A549 treated with GW870086 at 1 μM for 4 hours (cell line): ENCODE measurements at places on chromosomes 7 and 10. TPM values are rescaled to one million over a fixed set of nuclear protein-coding genes. Genes with fewer than 3 reads are reported as not detected.

BTBD16 gene
- 0.48 to 1.7 TPM (median 0.81 TPM) in 5 replicates for total RNA-seq

CACNA2D1 gene
- 4.4 to 10.4 TPM (median 7.6 TPM) in 5 replicates for total RNA-seq

SLIT1 gene
- total RNA-seq = 0.03 to 0.17 TPM (median 0.09 TPM) in 4 of 5 replicates, not detected in the other

EVX1 gene
- total RNA-seq = 0.09 to 0.27 TPM (median 0.11 TPM) in 5 replicates

FOXI2 gene
- total RNA-seq = not detected in 5 replicates

PTN gene
- total RNA-seq = not detected in 5 replicates

ARHGEF35 gene
- 0.25 to 0.49 TPM (median 0.33 TPM) in 5 replicates for total RNA-seq

CCDC7 gene
- total RNA-seq = 0.45 to 1.0 TPM (median 0.75 TPM) in 5 replicates

MOGAT3 gene
- not detected in 5 replicates for total RNA-seq

EXOC6 gene
- total RNA-seq = 14.9 to 20.7 TPM (median 15.8 TPM) in 5 replicates

PNLIPRP3 gene
- total RNA-seq = not detected in 5 replicates

MMD2 gene
- not detected in 5 replicates for total RNA-seq

FFAR4 gene
- total RNA-seq = 0.11 to 0.30 TPM (median 0.16 TPM) in 5 replicates

MACC1 gene
- total RNA-seq = not detected in 5 replicates

NKX2-3 gene
- total RNA-seq = 0.07 to 0.08 TPM (median 0.08 TPM) in 3 of 5 replicates, not detected in the others

CYP3A5 gene
- total RNA-seq = 0.91 to 1.6 TPM (median 1.4 TPM) in 5 replicates

COL1A2 gene
- total RNA-seq = not detected in 5 replicates

GPRIN2 gene
- total RNA-seq = 30.6 to 40.9 TPM (median 37.8 TPM) in 5 replicates

EMX2 gene
- not detected in 5 replicates for total RNA-seq

SFMBT2 gene
- total RNA-seq = 7.3 to 11.2 TPM (median 9.2 TPM) in 5 replicates

C1QL3 gene
- total RNA-seq = not detected in 5 replicates

CTAGE6 gene
- not detected in 5 replicates for total RNA-seq

TNRC18 gene
- total RNA-seq = 33.6 to 48.2 TPM (median 43.9 TPM) in 5 replicates

SLC26A5 gene
- total RNA-seq = not detected in 5 replicates

HTR7 gene
- total RNA-seq = 0.09 to 0.15 TPM (median 0.13 TPM) in 4 of 5 replicates, not detected in the other

CXCL12 gene
- 0.10 to 0.27 TPM (median 0.15 TPM) in 4 of 5 replicates, not detected in the other for total RNA-seq

SPDYE2B gene
- total RNA-seq = not detected in 5 replicates

ODAD2 gene
- total RNA-seq = not detected in 5 replicates

PDZD7 gene
- 0.67 to 1.3 TPM (median 0.90 TPM) in 5 replicates for total RNA-seq

SMO gene
- total RNA-seq = 11.5 to 16.2 TPM (median 13.6 TPM) in 5 replicates

KDM7A gene
- total RNA-seq = 2.1 to 3.1 TPM (median 2.5 TPM) in 5 replicates

CYP2C19 gene
- total RNA-seq = 0.05 TPM in 1 of 5 replicates, not detected in the others

SUV39H2 gene
- total RNA-seq = 18.9 to 23.0 TPM (median 20.8 TPM) in 5 replicates

OAT gene
- total RNA-seq = 65.5 to 92.8 TPM (median 74.5 TPM) in 5 replicates

LIPJ gene
- not detected in 5 replicates for total RNA-seq

CYP3A4 gene
- total RNA-seq = 0.06 to 0.09 TPM in 2 of 5 replicates, not detected in the others

BAIAP2L1 gene
- 45.7 to 57.5 TPM (median 53.0 TPM) in 5 replicates for total RNA-seq

CHRM2 gene
- not detected in 5 replicates for total RNA-seq

PRKCQ gene
- total RNA-seq = 3.5 to 4.6 TPM (median 4.2 TPM) in 5 replicates

NRF1 gene
- total RNA-seq = 9.0 to 12.3 TPM (median 11.1 TPM) in 5 replicates

SLC39A12 gene
- total RNA-seq = not detected in 5 replicates

SPAM1 gene
- total RNA-seq = not detected in 5 replicates

DRGX gene
- 0.05 TPM in 1 of 5 replicates, not detected in the others for total RNA-seq

POMZP3 gene
- 20.7 to 28.4 TPM (median 24.6 TPM) in 5 replicates for total RNA-seq
